ENCODE measurements at places on chromosomes 7 and 10. TPM values are rescaled to one million over a fixed set of nuclear protein-coding genes. Genes with fewer than 3 reads are reported as not detected.

LRMDA gene
- total RNA-seq, result 2.0 TPM

IFIT1 gene
- 6.0 TPM for total RNA-seq

ZNF239 gene
- 2.4 TPM for total RNA-seq

CYP2E1 gene
- 0.62 TPM for total RNA-seq

TFR2 gene
- total RNA-seq, result 2.5 TPM

PDCD11 gene
- total RNA-seq, result 46.3 TPM

ADAM12 gene
- 5.2 TPM for total RNA-seq

NME8 gene
- not detected for total RNA-seq

CYTH3 gene
- total RNA-seq, result 36.6 TPM

GRCh38 chr10:56316603-56317002 lies 44.5 kb downstream of the ZWINT start:
- no peak for DNase-seq
- H3K36me3 ChIP-seq, result no peaks in the 10 kb centered on the region
- H3K27ac ChIP-seq, result no peak overlapping the region
- H3K27me3 ChIP-seq, result no peaks in the 10 kb centered on the region

- H3K27ac ChIP-seq, result no peak overlapping the region
- peaks cover 4% of the 10 kb centered on the region for H3K4me1 ChIP-seq
- H3K36me3 ChIP-seq, result peaks cover 3% of the 10 kb centered on the region
Measured at GRCh38 chr7:33627741-33628140, 277.6 kb upstream of the BMPER start.

DNA sequence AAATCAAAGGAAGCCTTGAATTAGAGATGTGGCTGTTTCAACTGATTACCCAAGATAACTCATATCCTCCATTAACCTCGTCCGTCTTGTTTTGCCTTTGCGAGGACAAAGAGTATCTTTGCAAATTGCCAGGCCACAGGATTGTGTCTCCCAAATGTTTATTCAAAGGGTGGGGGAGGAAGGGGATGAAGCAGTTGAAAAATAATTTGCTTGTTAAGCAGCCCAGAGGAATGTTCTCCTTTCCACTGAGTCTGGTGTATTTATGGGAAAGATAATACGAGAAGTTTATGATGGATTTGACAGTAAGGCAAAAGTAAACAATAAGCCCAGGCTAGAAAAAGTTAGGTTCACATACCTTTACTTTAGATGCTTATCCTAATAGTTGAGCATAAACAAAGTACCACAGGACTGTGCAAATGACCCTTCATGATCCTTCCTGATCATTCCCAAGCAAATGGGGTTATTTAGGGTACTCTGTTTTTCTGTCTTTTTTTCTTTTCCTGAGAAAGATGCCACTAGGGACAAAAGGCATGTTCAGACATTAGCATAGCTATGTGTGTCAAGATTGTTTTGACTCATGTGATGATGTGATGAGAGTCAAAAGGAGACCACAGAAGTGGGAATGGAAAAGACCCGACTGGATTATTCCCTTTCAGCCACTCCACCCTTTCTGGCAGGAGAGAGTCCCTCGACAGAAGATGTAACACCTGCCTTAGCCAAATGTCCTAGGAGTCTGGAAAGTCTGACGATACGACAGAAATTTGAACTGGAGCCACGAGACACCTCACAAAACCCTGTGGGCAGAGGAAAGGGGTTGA lies 243.0 kb upstream of the GLI3 start:
- H3K4me1 ChIP-seq, result peaks cover 26% of the 10 kb centered on the region
- no peak overlapping the region for H3K4me3 ChIP-seq
- DNase-seq, result no peak
- H3K27ac ChIP-seq, result no peak overlapping the region
- no peaks in the 10 kb centered on the region for H3K36me3 ChIP-seq

- no peaks in the 10 kb centered on the region for H3K36me3 ChIP-seq
- H3K4me3 ChIP-seq, result no peak overlapping the region
- H3K27me3 ChIP-seq, result no peaks in the 10 kb centered on the region
- no peak overlapping the region for H3K27ac ChIP-seq
- H3K4me1 ChIP-seq, result no peaks in the 10 kb centered on the region
Measured at GRCh38 chr7:55775051-55775420, 87.5 kb downstream of the SEPTIN14 start.

DNA sequence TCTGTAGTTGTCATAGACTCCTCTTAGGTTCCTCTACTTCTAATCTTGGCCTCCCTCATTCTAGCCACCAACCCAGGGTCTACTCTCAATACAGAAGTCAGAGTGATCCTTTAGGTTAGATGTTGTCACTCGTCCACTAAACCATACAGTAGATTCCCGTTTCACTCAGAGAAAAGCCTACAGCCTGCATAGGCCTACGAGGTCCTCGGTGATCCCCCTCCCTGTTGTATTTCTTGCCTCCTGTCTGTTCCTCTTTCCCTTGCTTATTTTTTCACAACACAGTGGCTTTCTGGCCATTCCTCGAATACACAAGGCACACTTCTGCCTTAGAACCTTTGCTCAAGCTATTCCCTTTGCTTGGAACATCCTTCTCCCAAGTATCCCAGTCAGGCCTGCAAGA lies 183.0 kb upstream of the PRSS1 start:
- H3K36me3 ChIP-seq, result no peaks in the 10 kb centered on the region
- no peak overlapping the region for H3K27ac ChIP-seq
- no peak overlapping the region for H3K4me3 ChIP-seq
- no peak for DNase-seq
- H3K27me3 ChIP-seq, result peaks cover 7% of the 10 kb centered on the region
- no peaks in the 10 kb centered on the region for H3K4me1 ChIP-seq

- H3K27me3 ChIP-seq, result peaks cover 3% of the 10 kb centered on the region
- H3K36me3 ChIP-seq, result peaks cover 4% of the 10 kb centered on the region
- peaks cover 19% of the 10 kb centered on the region for H3K4me1 ChIP-seq
- no peak for DNase-seq
Measured at GRCh38 chr7:12294701-12295100, 83.6 kb downstream of the TMEM106B start.

GRCh38 chr7:96679886-96680285 lies 29.8 kb downstream of the SEM1 start:
- no peaks in the 10 kb centered on the region for H3K27me3 ChIP-seq
- H3K4me1 ChIP-seq, result peaks cover 9% of the 10 kb centered on the region
- no peak overlapping the region for H3K27ac ChIP-seq
- no peak overlapping the region for H3K4me3 ChIP-seq
- peaks cover 38% of the 10 kb centered on the region for H3K36me3 ChIP-seq
- no peak for DNase-seq

DNA sequence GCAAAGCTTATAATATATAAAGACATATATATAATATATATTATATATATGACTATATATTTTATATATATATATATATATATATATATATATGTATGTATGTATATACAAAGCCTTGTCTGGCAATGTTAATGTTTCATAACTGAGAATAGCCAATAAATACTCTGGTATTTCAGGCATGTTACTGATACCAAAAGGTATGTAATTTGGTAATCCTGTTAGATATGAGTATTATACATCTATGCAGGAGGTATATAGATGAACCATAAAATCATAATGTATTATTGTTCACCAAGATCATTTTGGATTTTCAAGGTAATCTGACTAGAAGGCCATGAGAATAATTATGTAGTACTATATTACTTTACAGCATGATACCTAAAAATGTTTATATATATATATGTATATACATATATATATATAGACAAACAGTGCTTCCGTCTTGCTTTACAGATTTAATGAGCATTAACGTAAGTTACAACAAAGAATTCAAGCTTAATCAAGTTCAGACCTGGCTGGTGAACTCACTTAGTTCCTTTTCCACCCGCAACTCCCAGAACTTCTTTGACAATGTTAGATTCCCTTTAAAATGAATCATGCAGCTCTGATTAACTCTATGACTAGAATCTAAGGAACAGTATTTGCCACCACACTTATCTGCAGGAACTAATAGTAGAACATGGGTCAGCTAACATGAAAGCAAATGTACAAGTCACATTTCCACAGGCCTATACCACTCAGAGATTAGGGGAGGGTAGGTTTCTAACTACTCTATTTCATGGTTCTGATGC lies 82.7 kb downstream of the SLC25A13 start:
- peaks cover 20% of the 10 kb centered on the region for H3K4me1 ChIP-seq
- DNase-seq, result no peak
- H3K27me3 ChIP-seq, result no peaks in the 10 kb centered on the region
- H3K36me3 ChIP-seq, result peaks cover 4% of the 10 kb centered on the region
- H3K27ac ChIP-seq, result no peak overlapping the region

- no peaks in the 10 kb centered on the region for H3K4me1 ChIP-seq
- no peak overlapping the region for H3K4me3 ChIP-seq
- no peak for DNase-seq
- no peaks in the 10 kb centered on the region for H3K36me3 ChIP-seq
Measured at GRCh38 chr10:70296406-70296899, 12.6 kb upstream of the NPFFR1 start.

DNA sequence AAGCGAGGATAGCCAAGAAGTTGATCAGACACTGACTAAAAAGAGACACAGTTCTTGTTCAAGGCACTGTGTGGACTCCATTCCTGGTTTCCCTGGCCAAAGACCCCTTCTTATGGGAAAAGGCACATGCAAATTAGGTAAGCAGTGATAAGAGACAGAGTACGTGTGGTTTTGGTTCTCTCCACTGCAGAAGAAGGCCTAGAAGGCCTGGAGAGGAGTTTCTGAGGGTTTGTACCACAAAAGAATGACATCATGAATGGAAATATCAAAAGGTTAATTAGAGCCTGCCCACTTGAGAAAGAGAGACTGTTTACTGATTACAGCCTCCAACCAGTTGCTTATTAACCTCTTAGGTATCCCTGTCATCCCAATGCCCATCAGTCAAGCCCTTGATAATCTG lies 137.5 kb downstream of the ZNF365 start:
- no peak for DNase-seq
- H3K4me1 ChIP-seq, result no peaks in the 10 kb centered on the region
- no peak overlapping the region for H3K27ac ChIP-seq

- H3K4me1 ChIP-seq, result peaks cover 6% of the 10 kb centered on the region
- no peak overlapping the region for H3K4me3 ChIP-seq
- H3K36me3 ChIP-seq, result peaks cover 3% of the 10 kb centered on the region
- H3K27ac ChIP-seq, result no peak overlapping the region
- DNase-seq, result no peak
Measured at GRCh38 chr10:11838298-11838852, 15.2 kb downstream of the PROSER2 start.

DNA sequence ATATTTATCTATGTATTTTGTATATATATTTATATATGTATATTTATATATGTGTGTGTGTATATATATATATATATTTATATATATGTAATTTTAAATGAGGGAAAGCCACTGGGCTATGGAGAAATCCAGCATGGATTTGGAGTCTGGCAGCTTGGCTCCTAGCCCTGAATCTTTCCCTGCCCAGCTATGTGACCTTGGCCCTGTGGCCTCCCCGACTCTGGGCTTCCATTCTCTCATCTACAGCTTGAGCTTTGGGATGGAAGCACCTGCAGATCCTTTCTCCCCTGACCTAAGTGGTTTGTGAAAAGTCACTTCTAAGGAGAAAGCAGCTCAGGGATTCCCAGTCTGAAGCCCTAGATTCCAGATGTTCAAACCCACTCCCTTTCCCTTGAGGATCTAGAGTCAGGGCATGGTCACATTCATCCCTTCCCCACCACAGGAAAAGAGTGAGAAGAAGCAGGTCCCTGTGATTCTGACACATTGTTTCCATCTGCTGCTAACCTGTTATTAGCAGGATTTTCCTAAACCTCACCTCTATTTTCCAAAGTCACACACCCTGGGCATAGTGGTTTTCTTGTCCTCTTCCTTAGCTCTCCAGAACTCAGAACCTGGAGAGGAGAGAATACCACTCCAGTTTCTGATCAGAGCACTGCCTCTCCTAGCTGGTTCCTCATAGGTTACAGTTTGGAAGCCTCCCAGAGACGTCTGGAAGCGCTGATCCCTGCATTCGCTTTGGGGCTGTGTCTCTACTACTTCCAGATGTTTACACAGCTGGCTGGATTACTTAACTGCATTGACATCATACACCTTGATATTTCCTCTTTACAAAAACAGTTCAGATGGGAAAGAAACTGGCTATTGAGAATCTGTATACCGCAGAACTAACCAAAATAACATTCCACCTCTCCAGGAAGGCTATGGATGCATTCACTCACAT lies 327.5 kb upstream of the ZMIZ1 start:
- H3K27me3 ChIP-seq, result peaks cover 4% of the 10 kb centered on the region
- peak overlapping the region; percentile 3 for H3K4me3 ChIP-seq
- DNase-seq, result no peak
- peaks cover 45% of the 10 kb centered on the region for H3K4me1 ChIP-seq

DNA sequence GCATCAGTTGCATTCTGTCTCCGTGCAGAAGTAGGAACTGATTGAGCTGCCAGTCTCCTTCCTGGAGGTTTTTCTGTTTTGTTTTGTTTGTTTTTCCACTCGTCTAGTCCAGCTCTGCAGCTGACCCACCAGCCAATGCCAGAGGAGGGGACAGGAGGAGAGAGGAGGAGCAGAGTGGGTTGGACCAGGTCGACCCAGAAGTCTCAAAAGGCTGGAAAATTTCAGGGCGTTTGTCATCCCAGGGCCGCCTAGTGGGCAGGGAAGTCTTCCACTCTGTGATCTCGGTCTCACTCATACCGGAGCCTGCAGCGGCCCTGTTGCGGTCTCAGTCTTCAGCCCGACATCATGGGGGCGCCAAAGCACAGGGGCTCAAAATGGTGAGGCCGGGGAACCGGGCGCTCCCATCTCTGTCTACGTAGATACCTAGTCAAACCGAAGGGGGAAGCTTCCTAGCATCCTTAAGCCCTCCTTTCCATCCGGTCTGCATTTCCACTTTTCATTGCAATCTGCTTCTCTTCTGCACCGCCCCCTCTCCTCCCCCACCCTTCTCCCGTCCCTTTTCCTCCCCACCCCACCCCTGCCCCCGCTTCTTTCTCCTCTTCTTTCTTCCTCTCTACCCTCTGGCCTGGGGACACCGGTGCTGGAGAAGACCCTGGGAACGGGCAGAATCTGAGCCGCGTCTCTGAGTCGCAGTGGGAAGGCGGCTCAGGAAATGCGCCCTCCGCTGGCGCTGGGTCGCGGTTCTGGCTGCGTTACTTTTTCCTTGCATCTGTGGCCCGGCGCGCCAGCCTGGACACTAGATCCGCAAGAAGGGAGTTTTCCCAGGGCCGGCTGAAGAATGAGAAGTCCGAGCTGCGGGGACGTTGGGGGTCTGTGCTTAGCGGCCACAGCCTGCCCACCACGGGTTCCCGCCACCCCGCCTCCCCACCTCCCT lies 16.2 kb upstream of the PAX2 start:
- peak overlapping the region; percentile 75 for H3K4me3 ChIP-seq
- no peaks in the 10 kb centered on the region for H3K36me3 ChIP-seq
- no peak for DNase-seq

DNA sequence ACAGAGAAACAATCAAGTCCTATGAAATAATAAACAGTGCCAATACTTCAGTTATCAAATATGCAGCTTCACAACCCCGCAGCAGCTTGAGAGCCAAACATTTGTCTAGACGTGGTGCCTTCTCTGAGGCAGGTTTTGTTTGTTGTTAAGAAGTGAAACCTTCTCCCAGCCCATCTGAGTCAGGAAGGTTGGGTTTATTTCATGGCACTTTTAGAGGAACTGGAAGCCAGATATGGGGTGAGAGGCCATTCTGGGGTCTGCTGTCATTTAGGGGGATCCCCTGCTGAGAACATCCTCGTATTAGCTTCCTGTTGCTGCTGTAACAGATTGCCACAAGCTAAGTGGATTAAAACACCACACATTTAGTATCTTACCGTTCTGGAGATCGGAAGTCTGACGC lies 113.6 kb downstream of the GRK5 start:
- no peak for DNase-seq
- peaks cover 60% of the 10 kb centered on the region for H3K4me1 ChIP-seq
- peaks cover 7% of the 10 kb centered on the region for H3K36me3 ChIP-seq
- H3K27ac ChIP-seq, result no peak overlapping the region

- H3K4me1 ChIP-seq, result peaks cover 11% of the 10 kb centered on the region
- H3K27ac ChIP-seq, result no peak overlapping the region
- no peaks in the 10 kb centered on the region for H3K27me3 ChIP-seq
- no peak for DNase-seq
- H3K36me3 ChIP-seq, result peaks cover 5% of the 10 kb centered on the region
- H3K4me3 ChIP-seq, result no peak overlapping the region
Measured at GRCh38 chr10:119807960-119808697, 64.5 kb downstream of the MCMBP start.
